NCI-H524 treated with DMSO at 0.1 percent for 48 hours (cell line): ENCODE measurements at places on chromosomes 3 and 15.

- no peak for DNase-seq
These were observed 48.1 kb upstream of the PCSK6 start for GRCh38 chr15:101537483-101538080.

DNA sequence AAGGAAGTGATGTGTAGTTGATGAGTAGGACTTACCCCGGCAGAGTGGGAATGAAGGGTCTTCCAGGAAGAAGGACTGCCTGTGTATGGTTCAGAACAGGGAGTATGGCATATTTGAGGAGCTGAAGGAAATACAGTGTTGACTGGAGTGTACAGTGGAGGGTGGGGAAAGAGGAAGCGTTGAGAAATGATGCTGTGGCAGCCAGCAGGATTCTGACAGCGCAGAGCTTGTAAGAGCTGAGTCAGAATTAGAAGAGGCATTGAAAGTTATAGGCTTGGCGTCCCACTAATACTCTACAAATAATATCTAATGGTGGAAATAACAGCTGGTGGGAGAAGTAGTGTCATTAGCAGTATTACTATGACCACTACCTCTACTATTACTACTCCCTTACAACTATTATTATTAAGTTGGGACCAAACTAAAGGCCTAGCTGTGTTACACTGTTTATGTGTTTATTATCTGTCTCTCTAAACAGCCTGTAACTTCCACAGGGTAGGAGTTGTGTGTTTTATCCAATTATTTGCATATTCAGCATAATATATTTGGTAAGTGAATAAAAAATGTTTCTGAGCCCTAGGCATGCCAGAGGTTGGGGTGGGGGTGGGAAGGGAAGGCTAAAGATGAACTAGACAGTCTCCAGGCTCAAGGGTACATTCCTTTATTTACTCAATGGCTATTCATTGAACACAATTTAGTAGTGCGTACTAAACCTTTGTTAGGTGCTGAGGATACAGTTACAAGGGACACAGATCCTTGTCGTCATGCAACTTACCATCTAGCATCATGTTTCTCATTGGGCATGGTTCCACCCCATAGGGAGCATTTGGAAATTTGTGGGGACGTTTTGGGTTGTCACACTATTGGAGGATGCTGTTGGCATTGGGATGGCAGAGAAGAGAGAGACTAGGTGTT, 428.8 kb upstream of the ONECUT1 start:
- DNase-seq = no peak

DNA sequence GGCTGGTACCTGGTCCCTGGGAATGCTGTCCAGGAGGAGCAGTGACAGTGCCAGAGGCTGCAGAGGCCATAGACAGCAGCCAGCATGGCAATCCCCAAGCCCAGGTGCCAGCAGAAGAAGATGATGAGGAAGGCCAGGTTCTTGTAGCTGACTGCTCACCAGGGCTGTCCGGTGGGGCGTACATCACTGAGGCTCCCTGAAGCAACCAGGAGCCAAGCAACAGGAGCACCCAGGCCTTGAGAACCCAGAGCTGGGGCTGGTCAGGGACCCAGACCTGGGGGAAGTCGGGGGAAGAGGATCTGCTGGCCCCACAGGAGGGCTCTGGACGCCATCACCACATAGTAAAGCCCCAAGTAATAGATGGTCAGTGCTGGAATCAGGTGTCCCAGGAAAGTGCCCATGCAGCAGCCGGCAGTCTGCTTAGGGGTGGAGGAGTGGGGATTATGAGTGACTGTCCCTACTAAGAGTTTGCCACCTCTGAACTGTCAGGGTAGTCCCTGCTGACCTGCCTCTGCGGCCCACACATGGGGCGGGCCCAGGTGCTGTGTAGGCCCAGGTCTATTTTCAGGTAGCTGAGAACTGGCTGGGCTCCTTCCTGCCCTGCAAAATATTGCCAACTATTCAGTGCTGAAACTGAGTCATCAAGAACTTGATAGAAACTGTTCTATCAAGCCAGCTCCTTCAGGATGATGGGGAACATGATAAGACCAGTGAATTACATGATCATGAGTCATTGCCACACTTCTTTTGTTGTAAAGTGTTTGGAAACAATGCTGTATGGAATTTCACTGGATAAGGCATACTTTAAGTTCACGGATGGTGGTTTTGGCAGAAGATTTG, 68.7 kb downstream of the CHRD start:
- no peak for DNase-seq

- DNase-seq = no peak
These were observed 171.7 kb downstream of the NSMCE3 start for GRCh38 chr15:29097971-29098370.

- DNase-seq = peak; percentile 77
These were observed 53.0 kb upstream of the HES1 start for GRCh38 chr3:194082743-194083636.

GRCh38 chr15:38683382-38684242, 119.0 kb upstream of the RASGRP1 start:
- no peak for DNase-seq

GRCh38 chr3:142779591-142779990, 55.8 kb downstream of the TRPC1 start:
- DNase-seq = no peak

- no peak for DNase-seq
These were observed 315.5 kb downstream of the FHIT start for GRCh38 chr3:60935709-60936108.

GRCh38 chr3:151432616-151433372, 28.1 kb downstream of the IGSF10 start:
- DNase-seq = no peak

- DNase-seq = no peak
These were observed 19.4 kb upstream of the EDEM1 start for GRCh38 chr3:5168110-5168509.

DNA sequence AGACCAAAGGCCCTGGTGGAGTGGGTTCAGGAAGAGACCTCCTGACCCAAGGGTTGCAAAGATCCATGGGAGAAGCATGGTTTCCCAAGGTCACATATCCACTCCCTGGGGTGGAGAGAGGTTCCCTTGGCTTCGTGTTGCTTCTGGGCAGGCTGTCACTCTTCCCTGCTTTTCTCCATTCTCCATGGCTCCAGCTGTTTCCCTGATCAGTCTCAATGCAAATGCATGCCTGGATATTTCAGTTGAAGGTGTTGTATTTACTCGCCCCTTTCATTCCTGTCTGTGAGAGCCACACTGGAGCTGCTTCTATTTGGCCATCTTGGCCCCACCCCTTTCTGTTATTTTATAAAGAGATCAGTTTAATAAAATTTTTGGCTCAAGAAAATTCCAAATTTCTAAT, 95.0 kb upstream of the PLSCR4 start:
- no peak for DNase-seq

GRCh38 chr15:48972750-48973503, 9.2 kb upstream of the SHC4 start:
- no peak for DNase-seq

GRCh38 chr3:172586436-172586835, 63.2 kb upstream of the TNFSF10 start:
- DNase-seq = no peak

- no peak for DNase-seq
These were observed 115.0 kb downstream of the NR1D2 start for GRCh38 chr3:24060055-24060454.

DNA sequence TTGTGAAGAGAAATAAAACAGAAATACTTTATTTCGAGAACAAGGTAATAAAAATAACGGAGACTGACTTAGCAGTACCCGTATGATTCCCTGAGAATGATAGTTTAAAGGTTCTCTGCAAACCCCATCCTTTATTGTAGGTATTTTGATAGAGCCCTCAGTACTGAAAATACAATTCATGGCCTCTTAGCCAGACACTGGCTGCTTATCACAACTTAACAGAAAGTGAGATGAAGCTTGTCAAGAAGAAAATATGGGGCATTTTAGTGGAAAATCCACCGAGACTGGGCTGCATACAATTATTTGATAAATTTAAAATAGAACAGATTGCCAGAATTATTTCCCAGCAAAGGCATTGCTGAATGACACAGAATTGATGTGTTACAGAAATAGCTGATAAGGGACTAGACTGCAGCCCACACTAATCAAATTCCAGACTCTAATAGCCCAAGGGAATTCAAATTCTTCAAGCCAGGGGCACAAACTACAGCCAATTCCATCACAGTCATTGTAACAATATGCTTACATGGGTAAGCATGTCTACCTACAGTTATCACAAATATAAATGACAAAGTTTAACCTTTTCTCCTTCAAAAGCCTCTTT, 521.9 kb downstream of the PLOD2 start:
- DNase-seq = no peak

DNA sequence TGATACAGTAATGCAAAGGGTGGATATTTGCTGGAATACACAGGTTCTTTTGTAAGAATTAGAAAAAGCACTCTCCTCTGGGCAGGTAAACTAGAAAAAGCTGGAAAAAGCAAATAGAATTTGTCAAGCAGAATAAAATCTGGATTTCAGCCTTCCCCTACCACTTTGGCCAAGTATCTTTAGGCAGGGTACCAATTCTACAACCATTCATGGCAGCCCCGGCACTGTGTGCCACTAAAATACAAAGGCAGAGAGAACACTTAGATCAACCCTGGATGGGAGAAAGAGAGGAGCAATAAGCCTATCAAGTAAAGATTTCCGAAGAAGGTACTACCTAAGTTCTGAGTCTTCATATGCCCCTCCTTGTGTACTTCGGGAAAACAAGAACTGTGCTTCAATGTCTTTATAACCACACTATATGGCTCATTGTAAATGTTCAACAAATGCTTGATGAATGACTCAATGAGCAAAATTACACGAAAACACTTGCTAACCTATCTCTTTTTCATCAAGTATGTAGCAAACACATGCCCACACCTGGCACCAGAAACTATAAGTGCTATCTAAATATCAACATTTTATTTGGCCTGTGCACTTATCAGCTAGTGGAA, 20.8 kb downstream of the STAG1 start:
- no peak for DNase-seq

DNA sequence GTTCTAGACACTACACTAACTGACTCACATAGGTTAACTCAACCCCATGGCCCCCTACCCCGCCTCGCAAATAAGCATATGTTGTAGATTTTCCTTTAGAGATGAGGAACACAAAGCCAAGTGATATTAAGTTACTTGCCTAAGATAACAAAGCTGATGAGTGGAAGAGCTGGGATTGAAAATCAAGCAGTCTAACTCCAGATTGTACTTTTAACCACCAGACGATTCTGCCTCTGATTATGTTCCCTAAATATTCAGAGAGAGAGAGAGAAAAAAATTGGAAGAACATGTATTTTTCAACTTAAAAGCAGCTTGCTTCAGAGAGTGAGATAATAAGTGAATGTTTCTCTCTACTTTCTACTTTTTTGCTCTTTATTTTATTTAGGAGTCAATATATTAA, 66.9 kb upstream of the THBS1 start:
- no peak for DNase-seq

GRCh38 chr15:55507567-55507966, 467 bp downstream of the DNAAF4 start:
- no peak for DNase-seq

GRCh38 chr3:127867986-127868385, 45.7 kb upstream of the MGLL start:
- no peak for DNase-seq

GRCh38 chr3:100033903-100034471, 80.3 kb downstream of the FILIP1L start:
- no peak for DNase-seq

GRCh38 chr3:182605882-182606611, 187.3 kb upstream of the ATP11B start:
- no peak for DNase-seq

- no peak for DNase-seq
These were observed 944.7 kb downstream of the MCTP2 start for GRCh38 chr15:95175914-95176658.

DNA sequence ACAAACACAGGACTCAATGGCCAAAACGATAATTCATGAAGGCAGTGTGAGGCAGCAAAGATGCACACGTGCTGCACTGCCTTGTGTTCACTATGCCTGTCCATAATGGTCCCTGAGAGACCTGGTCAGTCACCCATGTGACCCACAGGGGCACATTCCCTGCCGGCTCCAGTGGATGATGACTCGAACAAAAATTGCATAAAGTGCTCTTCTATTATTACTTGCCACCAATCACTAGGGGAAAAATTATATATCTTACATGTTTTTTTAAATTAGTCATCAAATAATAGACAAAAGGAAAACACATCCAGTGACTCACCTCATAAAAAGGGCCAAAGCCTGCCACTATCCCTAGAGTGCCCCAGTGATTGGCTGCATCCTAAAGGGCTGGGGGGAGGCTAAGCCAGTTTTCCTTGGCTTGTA, 47.5 kb downstream of the UBP1 start:
- no peak for DNase-seq

DNA sequence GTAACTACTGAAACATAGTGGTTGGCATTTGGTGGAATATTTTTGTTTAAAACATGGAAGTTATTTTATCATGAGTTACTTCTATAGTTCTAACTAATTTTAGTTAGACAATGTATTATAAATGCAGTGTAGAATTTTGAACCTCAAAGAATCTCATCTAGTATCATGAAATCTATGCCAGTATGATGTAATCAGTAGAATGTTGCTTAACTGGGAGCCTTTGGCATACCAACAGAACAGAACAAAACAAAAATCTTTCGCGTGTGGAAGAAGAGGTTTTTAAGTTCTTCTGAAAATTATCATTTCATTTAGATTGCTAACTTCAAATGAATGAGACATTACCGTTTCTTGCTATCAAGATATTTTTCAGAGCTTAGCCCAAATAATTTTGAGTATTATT, 98.4 kb upstream of the LRRFIP2 start:
- no peak for DNase-seq

GRCh38 chr3:125221831-125222230, 9.3 kb upstream of the SLC12A8 start:
- no peak for DNase-seq

GRCh38 chr3:132843851-132844553, 121.8 kb upstream of the NPHP3 start:
- no peak for DNase-seq

DNA sequence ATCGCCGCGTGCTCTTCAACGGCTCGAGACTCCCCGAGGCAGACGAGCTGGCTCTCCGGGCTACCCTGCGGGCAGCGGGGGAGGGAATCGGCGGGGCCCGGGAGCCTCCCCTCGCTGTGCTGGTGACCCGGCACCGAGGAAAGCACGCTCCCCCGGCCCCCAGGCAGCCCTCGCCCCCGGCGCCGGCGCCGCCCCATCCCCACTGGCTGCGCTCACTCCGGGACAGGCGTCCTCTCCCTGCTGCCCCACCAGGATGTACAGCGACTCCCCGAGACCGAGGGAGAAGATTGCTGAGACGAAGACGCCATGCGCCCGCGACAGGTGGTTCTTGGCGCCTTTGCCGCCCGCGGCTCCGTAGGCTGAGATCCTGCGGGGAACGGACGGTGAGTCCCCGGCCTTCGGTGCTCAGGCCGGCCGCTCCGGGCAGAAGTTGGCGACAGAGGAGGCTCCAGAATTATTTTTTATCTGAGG, 1.7 kb downstream of the LTK start:
- no peak for DNase-seq

GRCh38 chr3:170811928-170812591, 57.9 kb downstream of the RPL22L1 start:
- peak; percentile 66 for DNase-seq

GRCh38 chr15:87939848-87940457, 316.6 kb downstream of the NTRK3 start:
- no peak for DNase-seq
